Natural killer cell (primary cell): ENCODE measurements at places on chromosomes 2 and 18. TPM values are rescaled to one million over a fixed set of nuclear protein-coding genes. Genes with fewer than 3 reads are reported as not detected.

The MDH1B gene
- not detected for total RNA-seq

The CAPN13 gene
- not detected for total RNA-seq

The ODC1 gene
- total RNA-seq: 43.8 TPM

The HOXD11 gene
- total RNA-seq: not detected

The FABP1 gene
- total RNA-seq: not detected

GRCh38 chr2:141653184-141653583, 477.6 kb downstream of the LRP1B start:
- no peaks in the 10 kb centered on the region for H3K36me3 ChIP-seq
- no peak overlapping the region for H3K27ac ChIP-seq
- H3K27me3 ChIP-seq: no peaks in the 10 kb centered on the region
- H3K4me1 ChIP-seq: no peaks in the 10 kb centered on the region

- H3K4me1 ChIP-seq: no peaks in the 10 kb centered on the region
- no peaks in the 10 kb centered on the region for H3K27me3 ChIP-seq
- H3K27ac ChIP-seq: no peak overlapping the region
- no peak for DNase-seq
These were observed 64.8 kb downstream of the CYP26B1 start for GRCh38 chr2:72082887-72083286.

DNA sequence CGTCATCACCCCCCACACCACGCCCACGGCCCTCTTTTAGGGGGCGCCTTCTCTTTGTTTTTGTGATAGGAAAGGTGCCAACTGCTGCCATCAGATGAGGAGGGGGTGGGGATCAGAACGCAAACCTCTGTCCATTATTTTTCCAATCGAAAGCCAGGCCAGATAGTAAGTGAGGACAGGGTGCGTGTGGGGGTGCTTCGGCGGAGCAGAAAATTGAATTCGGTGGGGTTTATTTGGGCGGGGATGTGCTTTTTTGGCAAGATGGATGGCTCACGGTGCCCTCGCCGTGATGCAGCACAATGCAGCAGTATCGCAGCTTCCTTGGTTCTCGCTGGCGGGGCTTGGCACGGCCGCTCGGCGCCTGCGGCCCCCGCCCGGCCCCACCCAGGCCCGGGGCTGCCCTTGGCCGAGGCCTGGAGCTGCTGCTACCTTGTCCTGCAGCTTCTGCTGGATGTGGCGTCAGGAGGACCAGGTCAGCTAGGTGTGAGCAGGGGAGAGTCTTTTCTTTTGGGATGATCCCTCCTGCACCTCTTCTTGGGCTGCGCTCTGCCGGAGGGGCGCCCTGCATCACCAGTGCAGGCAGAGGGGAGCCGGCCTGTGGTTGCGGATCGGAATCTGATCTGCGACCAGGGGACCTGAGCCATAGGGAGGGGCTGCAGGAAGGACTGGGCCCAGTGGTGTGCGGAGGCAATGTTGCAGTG, 1.3 kb downstream of the SPTBN1 start:
- H3K36me3 ChIP-seq: no peaks in the 10 kb centered on the region
- peaks cover 18% of the 10 kb centered on the region for H3K4me1 ChIP-seq
- peak overlapping the region; percentile 18 for H3K4me3 ChIP-seq
- peak; percentile 17 for DNase-seq
- H3K27ac ChIP-seq: no peak overlapping the region

DNA sequence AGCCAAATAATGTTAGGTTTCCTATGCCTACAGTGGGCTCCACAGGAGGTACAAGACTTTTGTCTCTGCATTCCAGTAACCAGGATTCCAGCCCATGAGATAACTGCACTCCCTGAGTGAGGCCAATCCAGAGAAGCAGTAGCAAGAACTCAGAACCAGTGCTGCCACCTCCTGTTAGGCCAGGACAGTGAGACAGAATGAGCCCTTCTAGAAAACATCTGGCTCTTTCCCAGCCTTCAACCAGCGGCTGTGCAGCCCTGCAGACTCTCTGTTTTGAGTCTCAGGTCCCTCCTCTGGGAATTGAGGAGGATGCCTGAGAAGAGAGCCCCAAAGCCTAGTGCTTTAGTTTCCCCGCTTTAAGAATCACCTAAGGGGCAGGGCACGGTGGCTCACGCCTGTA, 44.2 kb downstream of the ARID5A start:
- H3K36me3 ChIP-seq: peaks cover 3% of the 10 kb centered on the region
- DNase-seq: no peak
- H3K27ac ChIP-seq: no peak overlapping the region
- no peaks in the 10 kb centered on the region for H3K27me3 ChIP-seq
- no peak overlapping the region for H3K4me3 ChIP-seq

- no peak overlapping the region for H3K4me3 ChIP-seq
- H3K27ac ChIP-seq: no peak overlapping the region
- DNase-seq: no peak
- H3K36me3 ChIP-seq: no peaks in the 10 kb centered on the region
- H3K27me3 ChIP-seq: no peaks in the 10 kb centered on the region
These were observed 17.5 kb downstream of the UXS1 start for GRCh38 chr2:106176446-106177099.

- no peaks in the 10 kb centered on the region for H3K36me3 ChIP-seq
- DNase-seq: no peak
- peaks cover 37% of the 10 kb centered on the region for H3K27me3 ChIP-seq
- no peak overlapping the region for H3K4me3 ChIP-seq
These were observed 1.1 kb upstream of the LIPG start for GRCh38 chr18:49560624-49561288.

DNA sequence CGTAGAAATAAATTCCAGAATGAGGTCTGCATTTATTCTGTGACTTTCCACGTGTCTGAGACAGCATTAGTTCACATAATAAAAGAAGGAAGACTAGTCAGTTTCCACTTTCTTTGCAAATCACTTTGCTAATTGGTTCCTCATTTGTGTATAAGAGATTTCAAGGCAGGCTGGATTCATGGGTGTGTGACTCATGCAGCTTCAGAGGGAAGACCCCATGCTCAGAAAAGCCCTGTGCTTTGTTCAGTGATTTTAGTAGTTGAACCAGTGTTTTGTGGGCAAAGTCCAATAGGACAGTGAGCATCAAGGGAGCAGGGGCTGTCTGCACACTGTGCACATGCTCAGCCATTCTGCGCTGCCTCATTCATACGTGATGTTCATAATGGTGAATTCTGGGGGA, 297.8 kb downstream of the DLGAP1 start:
- no peaks in the 10 kb centered on the region for H3K27me3 ChIP-seq
- no peak overlapping the region for H3K4me3 ChIP-seq
- no peaks in the 10 kb centered on the region for H3K36me3 ChIP-seq
- no peaks in the 10 kb centered on the region for H3K4me1 ChIP-seq
- no peak for DNase-seq

GRCh38 chr2:195532255-195532627, 124.8 kb upstream of the SLC39A10 start:
- H3K27ac ChIP-seq: peak overlapping the region; percentile 25
- no peaks in the 10 kb centered on the region for H3K27me3 ChIP-seq
- no peak overlapping the region for H3K4me3 ChIP-seq
- DNase-seq: no peak

- no peak overlapping the region for H3K27ac ChIP-seq
- H3K4me3 ChIP-seq: no peak overlapping the region
- no peaks in the 10 kb centered on the region for H3K36me3 ChIP-seq
- H3K4me1 ChIP-seq: peaks cover 19% of the 10 kb centered on the region
These were observed 73.2 kb downstream of the MAP4K4 start for GRCh38 chr2:101770726-101771125.

DNA sequence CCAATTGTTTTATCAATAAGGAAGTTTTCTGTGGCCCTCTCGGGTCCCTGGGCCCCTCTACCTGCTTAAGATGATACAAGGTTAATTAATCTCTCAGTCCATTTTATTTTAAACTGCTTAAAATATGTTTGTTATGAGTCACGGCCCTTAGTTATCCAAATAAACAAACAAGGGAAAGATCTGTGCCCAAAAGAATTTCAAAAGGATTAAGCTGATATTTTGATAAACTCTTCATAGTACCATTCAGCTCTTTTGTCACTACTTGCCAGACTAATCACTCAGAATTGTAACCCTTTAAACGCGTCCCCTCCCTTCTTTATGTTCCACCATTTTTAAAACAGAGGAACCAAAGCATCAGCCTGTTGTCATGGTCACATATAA, 144.7 kb upstream of the STK17B start:
- DNase-seq: no peak
- no peaks in the 10 kb centered on the region for H3K36me3 ChIP-seq
- H3K4me1 ChIP-seq: no peaks in the 10 kb centered on the region
- H3K27ac ChIP-seq: no peak overlapping the region
- H3K27me3 ChIP-seq: no peaks in the 10 kb centered on the region

- H3K27me3 ChIP-seq: no peaks in the 10 kb centered on the region
- no peaks in the 10 kb centered on the region for H3K36me3 ChIP-seq
- H3K4me3 ChIP-seq: no peak overlapping the region
- DNase-seq: no peak
These were observed 505.6 kb upstream of the SLC8A1 start for GRCh38 chr2:40957508-40957907.

DNA sequence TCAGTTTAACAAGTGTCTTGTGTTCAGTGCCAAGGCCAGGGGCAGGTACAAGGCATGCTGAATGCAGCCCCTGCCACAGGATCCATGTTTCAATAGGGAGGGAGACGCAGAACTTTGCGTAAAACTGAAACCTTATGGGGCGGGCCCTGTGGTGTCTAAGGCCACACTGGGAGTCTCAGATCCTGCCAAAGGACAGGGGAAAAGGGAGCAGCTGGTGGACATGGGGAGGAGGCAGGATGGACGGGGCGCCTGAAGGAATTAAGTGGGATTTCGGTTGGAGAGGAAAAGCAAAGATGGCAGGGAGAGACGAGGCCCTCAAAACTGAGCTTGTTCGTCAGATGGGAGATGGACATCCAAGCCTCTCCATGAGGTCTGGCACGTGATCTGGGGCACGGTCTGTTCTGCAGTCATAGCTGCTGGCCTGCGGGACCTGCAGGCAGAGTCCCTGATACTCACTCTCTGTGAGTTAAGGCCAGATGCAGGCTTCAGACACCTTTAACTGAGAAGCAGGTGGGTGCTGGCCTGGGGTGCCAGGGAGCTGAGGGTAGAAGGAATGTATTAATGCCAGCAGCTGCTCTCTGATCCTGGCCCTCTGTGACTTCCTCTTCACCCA, 48.8 kb downstream of the TCF7L1 start:
- H3K27ac ChIP-seq: no peak overlapping the region
- no peaks in the 10 kb centered on the region for H3K27me3 ChIP-seq
- H3K4me3 ChIP-seq: no peak overlapping the region
- no peak for DNase-seq

- no peak overlapping the region for H3K27ac ChIP-seq
- H3K4me1 ChIP-seq: peaks cover 20% of the 10 kb centered on the region
- peaks cover 6% of the 10 kb centered on the region for H3K27me3 ChIP-seq
- no peak overlapping the region for H3K4me3 ChIP-seq
- peak; percentile 60 for DNase-seq
These were observed 51.9 kb downstream of the SLC4A1AP start for GRCh38 chr2:27715318-27716210.

- H3K4me1 ChIP-seq: peaks cover 3% of the 10 kb centered on the region
- no peak overlapping the region for H3K27ac ChIP-seq
- no peak overlapping the region for H3K4me3 ChIP-seq
- no peaks in the 10 kb centered on the region for H3K36me3 ChIP-seq
- H3K27me3 ChIP-seq: no peaks in the 10 kb centered on the region
These were observed 47.2 kb upstream of the MGAT4A start for GRCh38 chr2:98778151-98778550.

DNA sequence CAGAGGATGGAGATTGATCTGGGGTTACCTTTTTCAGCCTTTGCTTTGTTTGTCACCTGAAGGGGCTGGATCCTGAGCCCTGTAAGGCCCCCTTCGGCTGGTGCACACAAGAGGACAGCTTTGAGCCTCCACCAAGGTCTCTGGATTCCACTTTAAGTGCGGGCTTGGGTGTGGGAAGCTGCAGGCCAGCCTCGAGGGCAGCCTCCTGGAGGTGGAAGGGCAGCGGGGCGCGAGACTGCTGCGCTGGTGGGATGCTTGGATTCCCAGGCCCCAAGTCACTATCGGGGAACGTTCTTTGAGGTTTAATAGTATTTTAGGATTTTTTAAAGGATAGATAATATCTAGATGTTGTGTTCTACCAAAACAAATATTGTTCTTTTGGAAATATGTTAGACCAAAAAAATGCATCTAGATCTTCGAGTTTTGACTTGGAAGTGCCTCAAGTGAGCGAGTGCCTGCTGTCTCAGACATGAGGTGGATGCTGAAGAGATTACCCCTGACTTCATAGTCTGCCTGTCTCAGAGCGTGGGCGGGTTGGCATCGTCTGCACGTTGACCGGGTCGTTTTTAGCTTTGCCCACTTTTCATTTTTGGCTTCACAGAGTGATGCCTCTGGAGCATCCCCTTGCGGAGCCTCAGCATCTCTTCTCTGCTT, 113.8 kb downstream of the AGAP1 start:
- DNase-seq: no peak
- no peaks in the 10 kb centered on the region for H3K4me1 ChIP-seq
- H3K27ac ChIP-seq: no peak overlapping the region

DNA sequence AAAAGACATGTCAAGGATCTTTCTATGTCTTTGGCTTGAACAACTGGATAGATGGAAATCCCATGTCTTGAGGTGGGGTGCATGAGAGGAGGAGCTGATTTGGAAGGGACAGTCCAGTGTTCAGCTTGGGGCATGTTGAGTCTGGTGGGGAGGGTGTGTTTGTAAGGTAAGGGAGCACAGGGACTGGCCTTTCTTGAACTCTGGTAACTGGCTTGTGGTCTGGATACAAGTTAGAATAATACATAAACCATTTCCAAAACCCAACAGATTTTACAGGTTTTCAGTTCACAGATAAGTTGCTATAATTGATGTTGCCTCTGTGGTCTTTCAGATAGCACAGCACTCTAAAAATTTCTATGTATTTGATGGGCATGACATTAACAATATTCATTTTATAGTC, 24.2 kb downstream of the RHBDD1 start:
- H3K36me3 ChIP-seq: peaks cover 7% of the 10 kb centered on the region
- no peak overlapping the region for H3K27ac ChIP-seq
- peaks cover 12% of the 10 kb centered on the region for H3K4me1 ChIP-seq
- no peaks in the 10 kb centered on the region for H3K27me3 ChIP-seq
- no peak for DNase-seq
- no peak overlapping the region for H3K4me3 ChIP-seq

- H3K4me1 ChIP-seq: no peaks in the 10 kb centered on the region
- DNase-seq: no peak
- H3K27me3 ChIP-seq: peaks cover 4% of the 10 kb centered on the region
- H3K27ac ChIP-seq: no peak overlapping the region
These were observed 33.2 kb downstream of the ARHGEF33 start for GRCh38 chr2:38922902-38923301.

DNA sequence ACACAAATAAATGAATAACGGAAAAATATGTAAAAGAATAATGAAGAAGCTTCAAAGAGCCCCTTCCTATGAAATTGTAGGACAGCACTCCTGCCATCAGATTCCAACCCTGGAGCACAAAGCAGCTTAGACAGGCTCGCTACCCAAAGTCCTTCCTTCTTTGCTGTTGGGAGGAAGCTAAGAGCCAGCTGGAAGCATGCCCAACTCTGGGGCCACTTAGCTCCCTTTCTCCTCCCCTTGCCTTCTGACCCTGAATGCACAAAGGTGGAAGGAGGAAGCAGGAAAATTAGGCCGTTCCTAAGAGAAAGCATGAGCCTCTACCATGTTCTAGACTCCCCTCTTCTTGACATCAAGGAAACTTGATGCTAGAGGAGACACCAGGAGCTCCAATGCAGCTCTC, 700.8 kb downstream of the RNF144A start:
- no peaks in the 10 kb centered on the region for H3K27me3 ChIP-seq
- DNase-seq: no peak
- no peak overlapping the region for H3K4me3 ChIP-seq
- H3K4me1 ChIP-seq: no peaks in the 10 kb centered on the region
- H3K36me3 ChIP-seq: no peaks in the 10 kb centered on the region
